GM04503 (cell line): ENCODE measurements at places on chromosomes 4 and X.

GRCh38 chrX:135354288-135354687, 45.0 kb downstream of the ETDC start:
- DNase-seq = no peak

GRCh38 chr4:39786838-39787237, 88.9 kb downstream of the UBE2K start:
- DNase-seq = no peak

DNA sequence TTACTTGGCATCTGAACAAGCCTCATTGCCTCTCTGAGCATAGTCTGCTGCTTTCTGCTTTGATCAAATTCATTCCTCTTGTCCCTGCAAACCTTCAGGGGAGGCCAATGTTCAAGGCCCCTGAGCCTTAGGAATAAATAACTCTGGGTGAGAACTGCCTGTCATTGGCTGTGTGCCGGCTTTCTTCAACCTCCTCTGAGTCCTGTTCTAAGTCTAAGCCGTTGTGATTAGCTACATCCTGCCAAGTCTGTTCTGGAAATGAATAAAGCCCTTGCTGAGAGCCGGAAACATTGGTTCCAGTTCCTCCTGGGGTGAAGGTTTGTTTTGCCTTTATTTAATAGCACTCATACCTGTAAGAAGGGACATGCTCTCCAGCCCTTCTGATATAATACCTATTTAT, 13.8 kb downstream of the RNF4 start:
- no peak for DNase-seq

DNA sequence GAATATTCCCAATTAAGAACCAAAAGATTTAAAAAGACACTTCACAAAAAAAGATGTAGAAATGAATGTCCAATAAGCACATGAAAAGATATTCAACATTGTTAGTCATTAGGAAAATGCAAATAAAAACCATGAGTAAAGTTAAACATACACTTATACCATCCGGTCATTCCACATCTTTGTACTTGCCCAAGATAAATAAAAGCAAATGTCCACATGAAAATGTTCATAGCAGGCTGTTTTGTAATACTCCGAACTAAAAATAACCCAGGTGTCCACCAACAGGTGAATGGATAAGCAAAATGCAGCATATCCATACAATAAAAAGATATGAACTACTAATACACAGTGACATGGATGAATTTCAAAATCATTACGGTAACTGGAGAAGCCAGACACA, 28.6 kb upstream of the ZCCHC4 start:
- DNase-seq = no peak

DNA sequence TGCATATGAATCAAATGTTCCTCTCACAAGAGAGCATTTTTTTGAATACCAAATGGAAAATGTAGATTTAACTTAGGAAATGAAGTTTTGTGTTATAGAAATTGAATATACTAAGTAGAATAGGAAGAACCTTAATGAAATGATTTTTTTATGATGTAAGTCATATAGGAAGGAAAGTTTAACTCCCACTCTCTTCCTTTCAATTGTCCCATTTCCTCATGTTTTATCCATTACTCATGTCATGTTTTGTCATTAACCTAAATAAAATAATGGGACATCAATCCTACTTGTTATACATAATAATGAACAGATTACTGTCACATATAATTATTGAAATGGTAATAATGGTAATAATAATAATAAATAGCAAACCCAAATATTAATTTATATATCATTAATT, 22.7 kb upstream of the SRD5A3 start:
- DNase-seq = no peak

DNA sequence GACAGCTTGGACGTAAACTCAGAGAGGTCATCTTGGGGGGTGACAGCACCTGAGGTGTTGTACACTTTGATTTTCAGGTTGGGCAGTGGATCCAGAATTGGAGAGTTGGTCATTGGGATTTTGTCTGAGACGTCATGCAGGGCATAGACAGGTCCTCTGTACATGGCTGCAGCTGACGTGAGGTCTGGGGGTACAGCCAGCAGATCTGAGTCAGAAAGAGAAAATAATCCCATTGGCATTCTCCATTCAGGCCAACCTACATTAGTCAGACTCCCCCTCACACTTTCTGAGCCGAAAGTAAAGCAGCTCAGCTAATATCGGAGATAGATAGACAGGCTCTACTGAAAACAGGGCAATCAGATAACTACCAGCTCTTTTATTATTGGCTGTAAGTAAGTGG, 329.7 kb downstream of the UNC5C start:
- no peak for DNase-seq
